ENCODE measurements at places on chromosomes 5 and 9.

- no peak for DNase-seq
These were observed 147.2 kb downstream of the PDE4D start for GRCh38 chr5:59746241-59746765.

GRCh38 chr5:7705261-7705660, 145.7 kb downstream of the CFAP90 start:
- no peak for DNase-seq

GRCh38 chr9:84710701-84711397, 41.3 kb downstream of the NTRK2 start:
- no peak for DNase-seq

DNA sequence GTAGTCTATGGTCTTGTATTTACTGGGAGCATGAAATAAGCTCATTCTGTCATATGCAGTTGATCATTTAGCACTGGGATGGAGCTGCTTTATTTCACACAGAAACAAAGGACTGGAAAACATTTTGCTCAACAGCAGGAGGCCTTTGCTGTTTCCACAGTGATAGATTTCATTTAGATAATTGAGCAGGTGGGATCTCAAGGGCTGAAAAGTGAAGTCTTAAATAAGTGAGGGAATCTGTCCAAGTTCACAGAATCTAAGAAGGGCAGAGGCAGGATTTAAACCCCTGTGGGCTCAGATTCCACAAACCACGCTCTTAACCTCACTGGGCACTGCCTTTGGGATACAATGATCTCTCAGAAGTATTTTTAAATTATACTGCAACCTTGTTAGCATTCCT, 47.8 kb downstream of the PRLR start:
- DNase-seq: no peak

GRCh38 chr5:40260361-40260760, 419.4 kb upstream of the PTGER4 start:
- no peak for DNase-seq

DNA sequence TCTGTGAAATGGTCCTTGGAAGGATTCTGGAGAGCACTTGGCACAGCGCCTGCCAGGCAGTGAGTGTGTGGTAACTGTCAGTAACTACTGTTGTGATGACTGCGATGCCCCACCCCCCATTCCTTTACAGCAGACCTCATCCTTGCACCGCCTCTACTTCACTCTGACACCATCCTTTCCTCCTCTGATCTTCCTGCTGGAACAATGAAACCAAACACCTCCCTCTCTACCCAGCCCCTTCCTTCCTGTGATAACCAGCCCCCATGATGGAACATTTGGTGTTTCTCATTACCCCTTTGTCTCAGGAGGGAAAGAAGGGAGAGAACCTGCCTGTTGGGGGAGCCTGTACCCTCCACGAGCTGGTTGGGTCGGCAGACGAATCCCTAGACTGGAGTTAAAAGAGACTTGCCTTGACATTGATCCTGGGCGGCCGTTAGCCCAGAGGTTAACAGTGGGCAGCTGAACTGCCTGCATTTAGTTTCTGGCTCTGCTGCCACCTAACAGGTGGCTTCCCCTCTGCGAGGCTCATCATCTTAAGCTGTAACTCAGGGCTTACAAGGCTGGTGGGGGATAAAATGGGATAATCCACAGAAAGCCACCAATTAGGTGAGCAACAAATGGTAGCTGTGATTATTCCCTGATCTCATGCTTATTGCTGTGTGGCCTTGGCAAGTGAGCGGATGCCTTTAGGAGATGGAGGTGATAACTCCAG, 34.2 kb upstream of the GRPEL2 start:
- DNase-seq: no peak

GRCh38 chr5:72622170-72622760, 115.1 kb upstream of the ZNF366 start:
- no peak for DNase-seq

DNA sequence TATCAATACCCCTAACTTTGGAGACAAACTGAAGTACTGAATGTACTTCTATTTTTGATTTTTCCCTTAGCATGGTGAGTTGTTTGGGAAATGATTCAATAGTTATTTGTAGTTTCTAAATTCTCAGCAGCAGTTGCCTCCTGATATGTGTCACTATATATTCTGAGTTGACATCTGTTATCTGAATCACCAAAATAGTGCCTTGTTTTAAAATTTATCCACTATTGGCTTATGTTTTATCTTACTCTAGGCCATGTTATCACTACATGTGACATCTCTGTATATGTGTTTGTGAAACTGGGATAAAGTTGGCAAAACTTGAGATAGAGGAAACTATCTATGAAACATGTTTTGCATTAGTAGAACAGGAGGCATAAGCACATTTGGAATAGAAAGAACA, 317.6 kb downstream of the TLE4 start:
- DNase-seq: no peak

- DNase-seq: no peak
These were observed 298.0 kb upstream of the PAPPA start for GRCh38 chr9:115855458-115856133.

DNA sequence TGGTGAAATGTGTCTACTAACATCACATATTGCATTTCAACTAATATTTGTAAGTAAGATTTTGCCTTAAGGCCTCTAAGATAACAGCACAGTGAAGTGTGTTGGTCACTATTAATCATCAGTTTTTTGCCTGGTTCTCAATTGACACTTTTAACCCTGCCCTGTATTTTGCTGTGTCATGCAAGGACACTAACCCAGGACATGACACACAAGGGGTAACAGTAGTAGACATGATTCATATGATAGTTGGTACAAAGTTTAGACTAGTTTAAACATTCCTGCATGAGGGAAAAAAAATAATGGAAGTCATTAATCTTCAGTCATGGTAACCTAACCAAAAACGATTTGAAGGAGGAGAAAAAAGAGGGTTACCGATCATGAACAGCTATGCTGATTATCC, 207.0 kb downstream of the DEPDC1B start:
- DNase-seq: no peak

- DNase-seq: no peak
These were observed at the start of gene GOLM1 for GRCh38 chr9:86098824-86099700. Gene GOLM1 (minus strand): TSS chr9:86099558. CDS start chr9:86079320, 20,238 bp downstream.

- DNase-seq: no peak
These were observed 51.0 kb upstream of the LIFR start for GRCh38 chr5:38607396-38607795.

GRCh38 chr5:123943151-123943550, 431.2 kb downstream of the CSNK1G3 start:
- no peak for DNase-seq

DNA sequence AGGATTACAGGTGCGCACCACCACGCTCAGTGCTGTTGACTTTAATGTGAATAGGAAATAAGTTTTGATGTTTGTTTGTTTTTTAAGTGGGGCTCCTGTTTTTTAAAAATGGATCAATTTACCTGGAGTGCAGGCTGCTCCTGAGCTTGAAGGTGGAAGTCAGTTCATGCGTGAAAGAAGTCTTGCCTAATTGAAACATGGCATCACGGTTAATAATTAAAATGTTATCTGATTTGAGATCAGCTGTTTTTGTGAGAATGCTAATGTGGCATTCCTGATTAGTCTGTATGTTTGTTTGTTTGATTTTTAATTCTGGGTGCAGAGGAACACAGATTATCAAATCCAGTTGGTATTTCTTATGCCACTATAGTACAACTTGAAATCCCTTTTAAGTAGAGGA, 6.5 kb downstream of the SFXN1 start:
- no peak for DNase-seq

GRCh38 chr9:112140936-112141335, 34.2 kb downstream of the SUSD1 start:
- DNase-seq: no peak

DNA sequence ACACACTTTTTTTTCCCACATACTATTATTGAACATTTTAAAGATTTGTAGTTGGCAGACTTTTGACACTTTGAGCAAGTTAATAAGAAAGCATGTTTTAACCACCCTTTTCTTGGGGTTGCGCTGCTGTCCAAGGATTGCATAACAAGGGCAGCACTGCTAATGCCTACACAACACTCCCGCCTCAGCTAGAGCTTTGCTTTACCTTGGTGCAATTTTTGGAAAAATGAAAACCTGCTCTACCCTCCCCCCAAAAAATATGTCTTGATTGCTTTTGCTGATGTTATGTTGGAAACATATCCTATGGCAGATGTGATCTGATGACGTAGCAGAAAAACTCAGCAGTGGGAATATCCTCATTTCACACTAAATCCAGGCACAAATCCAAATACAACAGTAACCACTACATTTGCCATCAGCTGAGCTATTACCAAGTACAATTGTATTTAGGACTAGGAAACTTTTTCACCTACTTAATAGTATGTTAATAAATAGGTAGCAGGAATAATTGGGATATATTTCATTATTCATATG, 51.5 kb downstream of the UBE2R2 start:
- no peak for DNase-seq

DNA sequence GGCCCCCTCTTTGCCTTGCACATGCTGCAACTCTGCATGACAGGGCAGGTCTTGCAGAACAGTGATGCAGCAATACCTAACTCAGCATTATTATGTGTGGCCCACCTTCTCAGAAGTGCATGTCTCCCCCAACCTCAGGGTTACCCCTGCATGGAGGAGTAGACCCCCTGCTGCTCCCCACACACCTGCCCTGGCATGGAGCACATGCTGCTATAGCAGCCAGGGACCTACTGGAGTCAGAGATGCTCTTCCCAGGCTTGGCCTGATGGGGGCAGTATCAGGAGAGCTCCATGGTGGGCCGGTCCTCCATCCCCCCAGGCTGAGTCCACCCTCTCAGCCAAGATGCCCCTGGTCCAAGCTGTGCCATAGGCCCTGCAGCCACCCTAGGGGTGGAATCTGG, 13.2 kb upstream of the BOD1 start:
- DNase-seq: no peak

- DNase-seq: no peak
These were observed 56.7 kb upstream of the FST start for GRCh38 chr5:53423724-53424123.

- no peak for DNase-seq
These were observed 630 bp downstream of the POLE3 start for GRCh38 chr9:113409883-113410206.

DNA sequence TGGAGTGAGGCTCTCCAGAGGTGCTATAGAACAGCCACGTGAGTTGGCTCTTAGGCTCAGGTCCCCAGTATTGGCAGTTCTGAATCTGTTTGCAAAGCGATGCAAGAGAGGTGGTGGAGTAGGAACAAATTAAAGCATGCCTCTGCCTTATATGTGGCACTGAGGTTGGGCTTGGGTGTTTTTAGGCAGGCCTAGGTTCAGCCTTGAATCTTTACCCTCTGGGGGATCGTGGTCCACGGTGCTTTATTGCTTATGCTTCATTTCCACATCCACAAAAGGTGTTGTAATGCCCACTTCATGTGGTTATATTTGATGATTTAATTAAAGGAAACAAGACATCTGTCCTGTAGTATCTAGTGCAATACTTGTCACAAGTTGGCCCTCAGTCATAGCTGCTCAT, 56.2 kb downstream of the CD180 start:
- DNase-seq: no peak

- no peak for DNase-seq
These were observed 64.1 kb upstream of the RAD23B start for GRCh38 chr9:107218829-107219485.

DNA sequence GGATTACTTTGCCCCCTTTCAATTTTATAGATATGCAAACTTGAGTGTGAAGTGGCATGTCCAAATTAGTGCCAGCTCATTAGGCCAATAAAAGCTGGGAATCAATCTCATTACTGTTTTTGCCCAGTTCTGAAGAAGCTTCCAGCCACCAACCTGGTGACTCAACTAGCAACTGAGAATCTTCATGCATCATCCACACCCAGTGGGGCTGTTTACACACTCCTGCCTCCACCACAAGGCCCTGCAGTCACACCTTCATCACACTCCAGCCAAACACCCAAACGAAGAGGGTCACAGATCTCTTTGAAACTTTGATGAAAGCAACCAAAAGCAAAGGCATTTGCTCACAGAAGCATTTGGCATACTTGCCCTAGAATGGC, 41.3 kb upstream of the S1PR3 start:
- DNase-seq: no peak

DNA sequence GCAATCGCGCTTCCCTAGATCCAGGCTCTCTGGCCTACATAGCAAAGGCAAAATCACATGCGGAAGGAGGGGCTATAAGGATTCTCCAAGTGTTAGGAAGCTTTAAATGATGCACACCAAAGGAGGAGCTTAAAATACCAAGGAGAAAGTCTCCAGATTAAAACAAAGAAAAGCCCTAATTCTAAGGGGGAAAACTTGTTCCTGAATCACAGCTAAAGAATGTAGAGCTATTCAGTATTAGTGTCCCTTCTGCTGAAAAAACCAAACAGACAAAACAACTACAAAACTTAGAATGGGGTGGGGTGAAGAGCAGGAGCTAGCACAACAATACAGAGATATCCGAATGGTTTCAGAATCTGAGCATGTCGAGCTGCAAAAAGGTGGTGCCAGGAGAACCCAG, 213.7 kb downstream of the DCP2 start:
- DNase-seq: no peak

- no peak for DNase-seq
These were observed 15.3 kb upstream of the F2RL2 start for GRCh38 chr5:76638479-76638878.

DNA sequence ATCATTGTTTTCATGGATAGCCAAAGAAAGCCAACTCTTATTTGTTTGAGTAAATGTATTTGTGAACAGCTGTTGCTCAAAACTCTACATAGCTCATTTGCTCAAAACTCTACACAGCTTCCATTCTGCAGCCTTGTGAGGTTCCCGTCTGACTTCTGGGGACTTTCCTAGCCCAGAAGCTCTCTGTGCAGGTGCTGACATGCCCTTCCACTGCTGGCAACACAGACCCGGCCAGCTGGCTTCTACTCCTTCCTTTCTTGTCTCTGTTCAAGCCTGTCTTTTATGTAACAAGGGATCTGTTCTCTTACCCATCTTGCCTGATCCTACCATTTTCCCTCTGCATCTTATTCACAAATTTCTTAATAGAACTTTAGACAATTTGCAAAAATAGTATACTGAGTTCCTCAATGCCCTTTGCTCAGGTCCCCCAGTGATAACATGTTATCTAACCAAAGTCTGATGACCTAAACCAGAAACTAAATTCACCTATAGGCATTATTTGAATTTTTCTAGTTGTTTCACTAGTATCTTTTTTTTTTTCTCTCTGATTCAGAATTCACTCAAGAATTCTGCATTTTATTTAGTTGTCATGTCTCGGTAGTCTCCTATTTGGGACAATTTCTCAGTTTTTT, 556.5 kb upstream of the SEMA6A start:
- no peak for DNase-seq

DNA sequence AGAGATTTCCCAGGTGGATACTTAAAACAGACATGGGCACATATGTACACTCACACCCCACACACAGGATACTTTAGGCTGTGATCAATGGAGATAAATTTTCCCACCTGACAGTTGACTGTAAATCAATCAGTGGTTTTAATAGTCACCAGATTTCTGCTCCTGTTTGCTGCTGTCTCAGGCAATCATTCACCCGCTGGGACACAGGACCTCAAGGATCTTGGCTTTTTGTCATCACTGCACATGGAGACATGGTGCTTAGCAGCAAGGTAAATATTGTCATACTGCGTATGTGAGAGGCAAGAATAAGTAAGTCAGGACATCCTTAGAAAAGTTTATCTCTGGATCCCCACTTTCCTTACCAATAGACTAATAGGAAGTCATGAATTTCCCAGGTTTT, 60.8 kb upstream of the KLF9 start:
- DNase-seq: no peak

Data from CD4-positive, alpha-beta T cell treated with Interleukin-4 for 1 hour (primary cell).